ENCODE measurements at places on chromosomes 16 and 17.

- DNase-seq: no peak
Measured at GRCh38 chr16:53839150-53839549, 135.2 kb downstream of the FTO start.

GRCh38 chr17:66281661-66282369 lies 20.6 kb upstream of the PRKCA start:
- DNase-seq: no peak

GRCh38 chr17:37532756-37533155 lies 43.1 kb downstream of the DUSP14 start:
- DNase-seq: no peak

DNA sequence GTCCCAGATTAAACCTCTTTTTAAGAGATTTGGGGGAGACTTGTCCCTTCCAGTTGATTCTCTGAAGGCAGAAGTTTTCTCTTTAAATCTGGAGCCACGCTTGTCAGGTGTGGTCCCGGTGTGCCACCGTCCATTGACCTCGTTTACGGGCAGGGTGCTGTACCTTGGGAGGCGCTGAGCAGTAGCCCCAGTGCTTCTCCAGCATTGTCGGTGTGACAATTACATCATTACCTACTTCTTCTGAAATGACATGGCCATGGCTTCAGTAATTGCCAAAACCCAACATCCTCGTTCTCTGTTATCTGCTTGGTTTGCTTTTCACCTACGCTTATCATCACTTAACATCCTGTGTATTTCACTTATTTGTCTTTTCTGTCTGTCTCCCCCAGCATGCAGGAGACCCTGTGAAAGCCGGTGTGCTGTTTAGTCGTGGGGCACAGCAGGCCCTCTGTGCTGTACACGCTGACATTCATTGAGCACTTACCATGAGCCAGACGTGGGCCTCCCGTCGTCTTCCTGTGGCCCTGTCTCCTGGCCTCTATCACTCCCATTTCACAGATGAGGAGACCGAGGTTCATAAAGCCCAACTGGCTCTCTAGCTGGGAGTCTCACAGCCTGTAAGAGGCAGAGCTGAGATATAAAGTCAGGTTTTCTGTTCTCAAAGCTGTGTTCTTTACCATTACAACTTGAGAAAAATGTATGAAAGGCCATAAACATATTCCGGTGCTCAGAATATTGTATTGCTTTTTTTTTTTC lies 143.9 kb downstream of the CMIP start:
- DNase-seq: no peak

- DNase-seq: no peak
Measured at GRCh38 chr16:69314534-69314933, 3.4 kb downstream of the VPS4A start.

- DNase-seq: no peak
Measured at GRCh38 chr17:37162800-37163199, 213.0 kb upstream of the C17orf78 start.

DNA sequence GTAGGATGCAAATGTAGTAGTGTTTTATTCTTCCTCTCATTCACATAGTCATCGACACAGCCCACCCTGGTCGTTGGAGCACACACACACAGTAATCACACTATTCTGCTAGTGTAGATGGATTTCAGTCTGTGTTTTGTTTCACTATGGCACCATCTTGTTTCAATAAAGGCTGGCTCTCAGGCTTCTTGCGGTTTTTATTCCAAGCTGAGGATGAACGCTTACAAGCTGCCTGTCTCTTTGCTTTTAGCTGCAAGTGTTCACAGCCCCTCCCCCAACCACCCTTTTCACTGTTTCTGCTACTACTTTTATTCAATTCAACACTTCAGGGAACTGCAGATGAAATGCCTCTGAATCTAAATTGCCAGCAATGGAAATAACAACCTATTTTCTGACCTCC lies 140.9 kb upstream of the PMFBP1 start:
- no peak for DNase-seq

GRCh38 chr16:189604-190186 lies 9.4 kb downstream of the HBQ1 start:
- DNase-seq: no peak

DNA sequence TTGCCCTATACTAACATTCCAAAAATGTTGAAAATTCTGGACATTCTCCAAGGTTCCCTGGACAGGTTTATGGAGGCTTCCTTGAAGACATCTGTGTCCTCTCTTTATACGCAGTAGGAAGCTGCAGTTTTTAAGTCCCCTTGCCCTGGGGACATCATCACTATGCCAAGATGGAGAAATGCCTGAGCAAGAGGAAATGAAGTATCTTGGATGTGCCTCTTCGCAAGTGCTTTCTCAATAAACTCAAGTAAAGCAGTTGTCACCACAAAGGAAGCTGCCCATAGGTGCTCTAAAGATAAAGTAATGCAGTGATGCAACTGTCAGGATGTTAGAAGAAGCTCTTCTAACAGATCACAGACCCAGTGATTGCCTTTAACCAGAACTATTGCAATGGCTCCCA lies 71.0 kb downstream of the CDYL2 start:
- DNase-seq: no peak

DNA sequence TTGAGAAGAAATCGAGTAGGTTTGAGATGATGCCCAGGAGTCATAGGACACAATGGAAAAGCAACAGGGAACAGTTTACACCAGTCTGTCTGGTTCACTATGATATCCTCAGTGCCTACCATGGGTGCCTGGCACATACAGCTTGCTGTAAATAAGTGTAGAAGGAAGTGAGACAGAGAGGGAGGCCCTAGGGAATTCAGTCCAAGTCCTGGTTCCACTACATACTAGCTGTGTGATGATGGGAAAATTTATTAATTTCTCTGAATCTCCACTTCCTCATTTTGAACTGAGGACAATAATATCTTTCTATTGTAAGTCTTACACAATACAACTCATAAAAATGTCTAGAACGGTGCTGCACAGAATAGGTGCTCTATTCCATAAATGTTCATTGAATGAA lies 53.3 kb upstream of the LYRM9 start:
- no peak for DNase-seq
